SHP77 (cell line): ENCODE measurements at places on chromosomes 3 and 15.

- no peak for DNase-seq
These were observed 26.8 kb downstream of the ZBTB38 start for GRCh38 chr3:141395005-141395589.

GRCh38 chr3:128190501-128190900 is 37.2 kb downstream of the EEFSEC start:
- no peak for DNase-seq

DNA sequence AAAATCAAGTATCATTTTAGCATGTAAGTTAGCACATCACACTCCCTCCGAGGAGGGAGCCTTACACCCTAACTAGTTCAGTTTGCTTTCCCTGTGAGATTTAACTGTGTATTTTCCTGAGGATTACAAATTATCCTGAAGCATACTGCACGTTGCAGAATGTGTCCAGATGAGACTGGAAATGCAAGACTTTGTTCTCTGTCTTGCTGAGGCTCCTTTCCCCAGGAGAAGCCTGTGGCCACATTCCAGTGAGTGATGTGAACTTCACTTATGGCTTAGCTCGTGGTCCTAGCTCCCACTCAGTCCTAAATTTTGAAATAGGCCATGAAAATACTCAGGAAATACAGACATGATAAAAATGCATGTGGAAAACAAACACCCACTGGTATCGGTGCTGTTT is 23.7 kb downstream of the PDZRN3 start:
- DNase-seq: no peak

GRCh38 chr3:47162697-47163168 is 1.2 kb downstream of the SETD2 start:
- DNase-seq: no peak

- no peak for DNase-seq
These were observed 275.0 kb downstream of the NFKBIZ start for GRCh38 chr3:102124282-102124681.

- DNase-seq: no peak
These were observed 543 bp downstream of the MEF2A start for GRCh38 chr15:99566157-99566897.

GRCh38 chr15:32838338-32838737 is 120.5 kb downstream of the GREM1 start:
- DNase-seq: peak; percentile 11

DNA sequence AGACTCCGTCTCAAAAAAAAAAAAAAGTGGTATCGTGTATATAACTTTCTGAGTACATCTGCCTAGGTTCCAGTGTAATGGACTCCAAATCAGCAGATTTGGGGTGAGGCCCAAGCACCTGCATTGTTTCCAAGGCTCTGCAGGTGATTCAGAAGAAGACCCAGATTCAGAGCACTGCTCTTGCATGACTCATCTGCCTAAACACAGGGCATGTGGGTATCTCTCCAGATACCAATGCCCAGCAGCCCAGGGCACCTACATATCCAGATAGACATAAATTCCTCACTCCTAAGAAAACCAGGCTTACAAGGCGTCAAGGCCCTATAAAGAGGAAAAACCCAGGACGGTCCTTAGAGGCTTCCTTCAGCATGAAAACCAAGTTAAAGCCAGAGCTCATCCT is 24.3 kb downstream of the NDUFAF1 start:
- DNase-seq: no peak

DNA sequence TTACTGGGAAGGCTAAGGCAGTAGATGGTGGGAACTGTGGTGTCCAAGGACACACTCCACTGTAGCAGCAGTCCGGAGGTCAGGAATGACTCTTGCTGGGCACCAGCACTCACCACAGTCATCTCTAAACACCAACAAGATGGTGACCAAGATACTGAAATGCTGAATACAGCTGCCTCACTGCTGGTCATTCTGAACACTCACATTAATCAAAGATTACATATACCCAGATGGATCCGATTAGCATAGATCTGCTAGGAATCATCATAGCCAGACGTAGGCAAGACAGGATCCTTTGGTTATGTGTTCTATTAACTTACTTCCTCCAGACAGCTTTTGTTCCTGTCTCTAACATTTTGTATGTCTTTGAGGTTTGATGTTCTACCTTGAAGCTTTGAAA is 134.9 kb upstream of the BFSP2 start:
- DNase-seq: no peak

DNA sequence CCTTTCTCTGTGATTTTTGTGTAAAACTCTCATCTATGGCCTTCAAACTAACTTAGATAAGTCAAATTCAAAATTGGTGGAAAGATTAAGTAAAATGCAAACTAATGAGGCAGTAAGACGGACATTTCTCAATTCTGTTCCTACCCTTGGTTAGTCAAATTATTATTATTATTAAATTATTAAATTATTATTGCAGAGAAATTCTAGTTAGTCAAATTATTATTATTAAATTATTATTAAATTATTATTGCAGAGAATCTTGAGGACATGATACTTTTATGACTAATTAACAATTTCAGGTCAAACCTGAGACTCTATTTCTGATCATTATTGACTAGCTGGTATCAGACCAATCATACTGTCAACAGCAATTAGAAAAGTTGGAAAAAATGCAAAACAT is 845.0 kb upstream of the NECTIN3 start:
- no peak for DNase-seq

- no peak for DNase-seq
These were observed at the start of gene LRRN1 for GRCh38 chr3:3799173-3800079. Gene LRRN1 (plus strand): TSS chr3:3799431. CDS start chr3:3844642, 45,211 bp downstream.

DNA sequence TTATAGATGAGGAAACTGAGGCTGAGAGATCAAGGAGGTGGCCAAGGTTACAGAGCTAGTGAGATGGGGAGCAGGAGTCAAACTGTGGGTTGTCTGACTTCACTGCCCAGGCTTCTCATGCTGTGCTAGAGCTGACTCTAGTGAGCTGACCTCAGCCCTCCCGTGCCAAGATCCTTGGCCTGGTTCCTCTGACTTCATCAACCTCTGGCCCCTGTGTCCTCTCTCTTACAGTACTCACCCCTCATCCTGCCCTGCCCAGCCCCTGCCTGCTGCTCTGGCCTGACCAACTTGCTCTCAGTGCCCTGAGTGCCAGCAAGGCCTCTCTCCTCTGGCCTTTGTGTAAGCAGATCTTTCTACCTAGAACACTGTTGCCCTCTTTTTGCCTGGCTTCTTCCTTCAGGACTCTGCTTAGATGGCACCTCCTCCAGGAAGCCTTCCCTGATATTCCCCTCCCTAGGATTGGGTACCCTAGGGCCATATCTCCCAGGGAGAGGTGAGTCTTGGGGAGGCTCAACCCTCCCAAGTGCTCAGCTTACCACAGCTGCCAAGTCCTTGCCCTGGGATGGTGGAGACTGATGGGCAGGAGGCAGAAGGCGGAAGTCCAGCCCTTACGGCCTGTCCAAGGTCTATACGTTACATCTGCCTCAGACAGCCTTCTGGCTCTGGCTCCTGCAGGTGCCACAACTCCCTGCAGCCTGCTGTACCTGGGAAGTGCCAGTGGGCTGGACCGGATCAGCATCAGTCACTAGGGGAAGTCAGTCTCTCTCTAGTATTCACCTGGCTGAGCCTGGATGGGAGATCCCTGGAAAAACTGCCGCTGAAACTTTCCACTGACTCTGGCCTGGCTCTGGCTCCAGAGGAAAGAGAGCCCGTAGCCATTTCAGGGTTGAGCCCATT is 36.3 kb upstream of the FAM107A start:
- DNase-seq: no peak

DNA sequence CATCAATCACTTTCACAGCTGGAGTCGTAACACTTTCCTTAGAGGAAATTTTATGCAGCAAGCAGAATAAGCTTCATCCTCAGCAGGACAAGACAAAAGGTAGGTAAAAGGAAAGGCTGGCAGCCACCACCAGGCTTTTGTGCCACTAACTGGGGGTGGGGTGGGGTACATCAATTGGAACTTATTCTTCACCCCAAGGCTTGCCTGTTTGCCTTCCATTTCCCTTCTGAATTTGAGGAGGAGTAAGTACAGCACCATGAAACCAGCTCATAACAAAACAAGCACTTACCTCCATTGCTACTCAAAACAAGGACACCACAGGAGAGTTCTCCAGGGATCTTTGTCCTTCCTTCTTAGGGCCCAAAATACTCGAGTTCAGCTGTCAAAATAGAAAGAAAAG is 296.8 kb downstream of the ARRDC4 start:
- no peak for DNase-seq

GRCh38 chr3:28860307-28860706 is 420.6 kb upstream of the RBMS3 start:
- no peak for DNase-seq

GRCh38 chr3:53554559-53555067 is 60.2 kb downstream of the CACNA1D start:
- no peak for DNase-seq

GRCh38 chr3:44761424-44762169 is at the start of the genes KIAA1143 and KIF15:
Gene KIAA1143 (minus strand): TSS chr3:44761619. CDS start chr3:44761602, 17 bp downstream.
Gene KIF15 (plus strand): TSS chr3:44761794. CDS start chr3:44761866, 72 bp downstream.
- peak; percentile 92 for DNase-seq

- DNase-seq: no peak
These were observed 44.5 kb downstream of the NEK10 start for GRCh38 chr3:27324686-27325085.

- no peak for DNase-seq
These were observed 125.4 kb upstream of the RAD18 start for GRCh38 chr3:9088441-9089353.

- DNase-seq: no peak
These were observed 112.2 kb upstream of the ETV5 start for GRCh38 chr3:186220911-186221645.

GRCh38 chr3:153397794-153398193 is 235.8 kb downstream of the RAP2B start:
- no peak for DNase-seq

DNA sequence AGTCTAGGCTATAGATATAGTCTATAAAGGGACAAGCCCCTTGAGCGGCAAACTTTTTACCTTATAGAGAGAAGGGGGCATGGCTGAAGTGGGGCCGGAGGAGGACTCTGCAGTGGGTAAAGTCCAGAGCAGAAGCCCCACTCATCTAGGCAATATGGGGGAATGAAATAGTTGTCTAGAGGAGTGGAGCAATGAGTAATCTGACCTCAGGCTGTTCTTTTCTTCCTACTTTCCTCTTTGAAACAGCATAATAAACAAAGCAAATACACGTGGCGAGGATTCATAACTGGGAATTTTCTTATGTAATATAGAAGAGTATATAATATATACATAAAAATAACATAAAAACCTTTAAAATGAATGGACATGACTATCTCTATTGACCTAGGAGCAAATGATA is 546.4 kb upstream of the ZNF385D start:
- no peak for DNase-seq

DNA sequence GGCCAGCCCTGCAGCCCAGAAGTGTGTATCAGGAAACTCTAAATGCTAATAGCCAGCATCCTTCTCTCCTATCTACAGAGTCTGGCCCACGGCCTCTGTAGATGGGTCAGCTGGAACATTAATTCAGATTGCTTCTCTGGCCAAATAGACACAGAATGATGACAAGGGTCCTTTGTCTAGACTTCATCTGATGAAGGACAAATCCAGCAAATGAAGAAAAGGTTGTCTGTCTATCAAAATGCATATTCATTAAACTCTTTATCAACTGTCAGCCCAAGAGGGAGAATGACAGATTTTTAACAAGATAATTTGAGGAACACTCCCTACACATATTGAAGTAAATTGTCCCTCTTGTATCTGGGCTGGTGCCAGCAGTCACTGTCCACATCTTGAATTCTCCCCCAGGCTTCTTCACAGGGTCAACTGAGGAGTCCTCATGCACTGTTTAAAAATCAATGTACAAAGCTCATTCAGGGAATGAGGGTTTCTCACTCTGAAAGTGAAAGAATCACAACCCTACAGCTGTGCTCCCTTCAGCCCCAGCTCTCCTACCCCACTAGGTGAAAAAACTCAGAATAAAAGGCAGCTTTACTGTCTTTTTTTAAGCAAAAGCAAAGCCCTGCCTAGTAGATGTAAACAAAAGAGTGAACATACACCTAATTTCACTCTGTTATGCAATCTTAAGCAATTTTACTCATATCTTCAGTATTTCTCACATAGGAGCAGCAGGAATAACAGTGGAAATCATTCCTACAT is 507.7 kb downstream of the IGSF11 start:
- DNase-seq: no peak

GRCh38 chr15:80367094-80367493 is 37.1 kb upstream of the ARNT2 start:
- peak; percentile 35 for DNase-seq

GRCh38 chr3:106813742-106814141 is 563.5 kb upstream of the CCDC54 start:
- DNase-seq: no peak

- no peak for DNase-seq
These were observed 128.6 kb upstream of the ADPGK start for GRCh38 chr15:72912121-72912520.

GRCh38 chr3:57451150-57451846 is 92.8 kb downstream of the DNAH12 start:
- DNase-seq: no peak

DNA sequence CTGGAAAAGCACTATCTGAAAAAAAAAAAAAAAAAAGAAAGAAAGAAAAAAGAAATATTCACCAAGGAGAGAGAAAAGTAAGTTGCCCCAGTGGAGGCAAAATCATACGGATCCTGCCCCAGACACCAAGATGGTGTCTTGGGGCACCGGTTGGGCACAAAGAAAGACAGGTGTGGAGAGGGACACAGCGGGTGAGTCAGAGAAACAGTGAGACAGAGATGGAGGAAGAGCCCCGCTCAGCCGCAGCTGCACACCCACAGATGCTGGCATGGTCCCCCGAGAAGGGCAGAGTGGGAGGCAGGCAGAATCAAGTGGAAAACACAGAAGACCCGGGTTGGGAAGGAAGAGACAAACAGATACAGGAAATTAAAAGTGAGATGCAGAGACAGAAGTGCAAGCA is 129.7 kb upstream of the SMAD3 start:
- no peak for DNase-seq

GRCh38 chr15:68650901-68651709 is 72.3 kb downstream of the CORO2B start:
- DNase-seq: no peak

DNA sequence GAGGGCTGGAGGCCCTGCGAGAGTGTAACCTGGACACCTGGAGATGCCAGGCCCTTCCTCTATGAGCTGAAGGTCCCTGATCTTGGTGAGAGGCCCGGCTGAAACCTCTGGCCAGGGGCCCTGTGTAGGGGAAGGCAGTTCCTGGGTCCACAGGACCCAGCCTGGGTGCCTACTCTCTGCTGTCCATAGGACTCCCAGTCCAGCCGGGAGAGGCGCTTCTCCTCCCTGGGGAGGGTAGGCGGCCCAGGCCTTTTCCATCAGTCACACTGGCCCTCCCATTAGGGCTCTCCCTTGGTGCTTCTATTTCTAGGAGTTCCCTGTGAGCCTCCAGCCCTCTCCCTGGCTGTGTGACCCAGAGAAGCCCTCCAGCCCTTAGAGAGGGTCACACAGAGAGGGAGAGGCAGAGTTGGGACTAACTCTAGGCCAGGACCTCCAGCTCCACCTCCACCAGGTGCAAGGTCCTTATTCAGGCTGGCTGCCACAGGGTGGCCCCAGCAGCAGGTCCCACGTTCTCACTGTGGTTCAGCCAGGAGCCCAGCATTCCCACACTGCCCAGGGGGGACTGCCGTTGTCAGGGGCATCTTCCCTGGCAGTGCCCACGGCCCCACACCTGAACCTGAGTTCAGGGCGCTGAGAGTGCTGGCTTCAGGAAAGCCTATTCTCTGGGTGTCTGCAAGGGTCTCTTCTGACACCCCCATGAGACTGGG is 146.8 kb downstream of the SMAD6 start:
- no peak for DNase-seq

GRCh38 chr3:19881036-19881435 is 53.0 kb downstream of the EFHB start:
- DNase-seq: no peak

- DNase-seq: peak; percentile 36
These were observed at the start of gene FAM174B for GRCh38 chr15:92655178-92655995. Gene FAM174B (minus strand): TSS chr15:92655775.
